ENCODE measurements at places on chromosomes 16 and 17.
A peak's percentile ranks its signal among the peaks of the same experiment; 100 is the strongest.

DNA sequence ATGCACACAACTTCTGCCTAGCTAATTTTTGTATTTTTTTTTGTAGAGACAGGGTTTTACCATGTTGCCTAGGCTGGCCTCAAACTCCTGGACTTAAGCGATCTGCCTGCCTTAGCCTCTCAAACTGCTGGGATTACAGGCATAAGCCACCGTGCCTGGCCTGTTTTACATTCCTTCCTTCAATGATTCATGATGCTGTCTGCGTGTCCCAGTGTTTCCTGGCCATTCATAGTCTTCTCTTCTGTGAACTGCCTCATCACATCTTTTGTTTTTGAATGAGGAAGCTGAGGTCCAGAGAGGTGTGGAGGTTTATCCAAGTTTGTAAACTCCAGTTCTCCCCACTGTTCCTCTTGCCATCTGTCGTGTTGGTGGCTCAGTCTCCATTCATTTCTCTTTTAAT, 64.5 kb upstream of the MED9 start:
- DNase-seq = no peak

GRCh38 chr17:70288540-70289290, 119.4 kb downstream of the KCNJ2 start:
- no peak for DNase-seq

- no peak for DNase-seq
Measured at GRCh38 chr17:44749076-44749979, 9.5 kb upstream of the ADAM11 start.

GRCh38 chr16:81838794-81839193, 59.7 kb downstream of the PLCG2 start:
- no peak for DNase-seq

DNA sequence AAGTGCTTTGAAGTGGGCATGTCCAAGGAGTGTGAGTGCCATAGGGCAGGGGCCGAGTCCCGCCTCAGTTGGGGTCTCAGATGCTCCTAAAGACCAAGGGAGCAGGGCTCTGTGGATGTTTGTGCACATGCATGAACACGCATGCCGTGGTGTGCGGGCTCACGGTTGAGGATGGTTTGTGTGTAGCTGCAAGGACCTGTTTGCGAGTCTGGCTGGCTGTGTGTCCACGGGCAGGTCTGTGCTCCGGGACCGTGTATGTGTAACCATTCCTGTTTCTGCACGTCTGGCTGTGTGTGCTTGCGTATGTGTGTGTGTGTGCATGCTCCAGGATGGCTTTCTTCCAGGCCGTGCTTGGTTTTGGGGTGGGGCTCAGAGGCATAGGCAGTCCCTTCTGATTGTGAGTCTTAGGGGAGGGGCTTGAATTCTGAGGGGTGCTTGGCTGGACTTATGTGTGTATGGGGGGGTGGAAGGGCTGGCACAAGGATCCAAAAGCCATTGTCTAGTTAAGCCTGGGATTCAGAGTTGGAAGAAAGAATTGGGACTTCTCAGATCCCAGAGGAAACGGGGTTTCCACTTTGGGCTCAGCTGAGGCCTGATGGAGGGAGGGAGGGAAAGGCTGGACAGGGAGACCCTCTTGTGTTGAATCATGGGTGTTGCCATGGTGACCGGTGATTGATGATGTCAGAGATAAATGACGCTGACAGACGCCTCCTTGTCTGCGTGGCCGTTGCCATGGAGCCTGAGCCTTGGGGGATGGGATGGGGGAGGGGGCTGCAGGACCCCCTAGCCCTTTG, 14.4 kb downstream of the GJD3 start:
- no peak for DNase-seq

DNA sequence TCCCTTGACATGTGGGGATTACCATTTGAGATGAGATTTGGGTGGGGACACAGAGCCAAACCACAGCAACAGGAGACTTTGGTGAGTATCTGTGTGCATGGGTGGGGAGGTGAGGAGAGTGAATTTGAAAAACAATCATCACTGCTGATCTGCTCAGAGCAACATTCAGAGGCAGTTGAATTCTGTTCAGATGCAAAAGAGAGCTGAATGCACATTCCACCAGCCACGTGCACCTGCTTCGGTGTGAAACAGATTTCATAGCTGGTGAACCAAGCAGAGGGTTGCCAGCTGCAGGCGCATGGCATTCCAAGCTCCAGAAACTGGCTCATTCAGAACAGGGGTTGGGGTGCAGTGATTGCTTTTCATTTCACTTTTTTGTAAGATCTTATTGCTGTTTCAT, 233.1 kb upstream of the FOXF1 start:
- no peak for DNase-seq

DNA sequence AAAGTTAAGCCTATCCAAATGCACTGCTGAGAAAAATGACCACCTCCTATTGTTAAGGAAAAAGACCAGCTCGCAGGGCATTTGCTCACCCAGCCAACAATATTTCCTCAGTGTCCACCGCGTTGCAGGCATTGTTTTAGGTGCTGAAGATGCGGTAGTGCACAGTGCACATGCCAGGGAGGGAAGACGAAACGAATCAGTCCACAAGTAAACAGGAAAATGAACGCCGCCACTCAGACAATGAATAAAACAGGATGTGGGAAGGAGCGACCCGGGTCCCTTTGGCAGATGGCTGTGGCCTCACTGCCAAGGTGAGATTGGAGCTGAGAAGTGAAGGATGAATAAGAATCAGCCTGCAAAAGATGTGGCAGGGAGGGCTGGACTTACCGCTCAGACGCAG, 249.2 kb downstream of the FOXL1 start:
- DNase-seq = no peak

DNA sequence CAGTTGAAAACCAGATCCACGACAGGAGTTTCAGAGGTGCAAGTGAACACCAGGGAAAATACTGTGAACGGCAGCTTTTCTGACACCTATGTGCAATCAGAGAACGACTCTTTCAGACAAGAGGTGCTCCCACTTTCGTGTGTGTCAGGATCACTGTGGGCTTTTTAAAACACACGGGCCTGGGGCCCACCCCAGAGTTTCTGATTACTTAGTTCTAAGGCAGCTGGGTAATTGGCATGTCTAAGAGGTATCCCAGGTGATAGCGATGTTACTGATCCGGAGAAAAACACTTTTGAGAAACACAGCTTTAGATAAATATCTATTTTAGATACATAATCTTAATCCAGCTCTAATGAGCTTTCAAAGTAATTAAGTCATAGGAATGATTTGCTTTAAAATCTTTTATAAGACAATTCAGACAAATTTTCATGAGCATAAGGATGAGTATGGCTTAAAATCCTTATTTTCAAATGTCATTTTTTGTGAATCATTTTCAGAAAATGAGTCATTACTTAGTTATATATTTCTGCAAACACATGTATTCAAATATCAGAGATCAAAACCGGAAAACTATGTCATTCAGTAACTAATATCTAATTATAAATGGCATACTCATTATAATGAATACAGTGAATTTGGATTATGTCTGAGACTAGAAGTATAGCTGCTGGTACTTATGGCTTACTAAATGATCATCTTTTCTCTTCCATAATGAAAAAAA, 217.9 kb upstream of the PSMD7 start:
- no peak for DNase-seq

GRCh38 chr16:28089992-28090365, 26.5 kb upstream of the GSG1L start:
- no peak for DNase-seq

GRCh38 chr17:38673707-38674013, 1.1 kb downstream of the EPOP start:
- DNase-seq = no peak

DNA sequence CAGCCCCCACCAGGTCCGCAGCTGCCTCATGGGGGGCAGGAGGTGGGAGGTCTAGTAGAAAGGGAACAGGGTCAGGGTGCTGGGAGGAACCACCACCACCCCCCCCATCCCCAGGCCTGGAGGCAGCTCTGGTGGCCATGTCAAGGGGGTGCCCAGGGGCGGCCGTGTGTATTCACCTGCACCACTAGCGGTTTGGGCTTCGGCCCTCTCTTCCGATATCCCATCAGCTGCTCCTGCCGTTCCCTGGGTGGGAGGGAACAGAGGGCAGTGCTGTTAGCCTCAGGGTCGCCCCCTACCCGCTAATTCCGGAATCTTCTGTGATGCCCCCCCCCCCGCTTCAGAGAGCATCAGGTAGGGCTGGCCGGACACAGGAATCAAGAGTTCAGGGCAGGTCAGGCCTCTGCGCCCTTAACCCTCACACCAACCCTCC, 3.8 kb downstream of the CBX4 start:
- DNase-seq = no peak

GRCh38 chr17:81966343-81967243, 5.6 kb upstream of the NOTUM start:
- DNase-seq = no peak

- DNase-seq = no peak
Measured at GRCh38 chr16:4093495-4094126, 22.6 kb downstream of the ADCY9 start.

GRCh38 chr16:10750793-10751192, 7.2 kb downstream of the NUBP1 start:
- no peak for DNase-seq

DNA sequence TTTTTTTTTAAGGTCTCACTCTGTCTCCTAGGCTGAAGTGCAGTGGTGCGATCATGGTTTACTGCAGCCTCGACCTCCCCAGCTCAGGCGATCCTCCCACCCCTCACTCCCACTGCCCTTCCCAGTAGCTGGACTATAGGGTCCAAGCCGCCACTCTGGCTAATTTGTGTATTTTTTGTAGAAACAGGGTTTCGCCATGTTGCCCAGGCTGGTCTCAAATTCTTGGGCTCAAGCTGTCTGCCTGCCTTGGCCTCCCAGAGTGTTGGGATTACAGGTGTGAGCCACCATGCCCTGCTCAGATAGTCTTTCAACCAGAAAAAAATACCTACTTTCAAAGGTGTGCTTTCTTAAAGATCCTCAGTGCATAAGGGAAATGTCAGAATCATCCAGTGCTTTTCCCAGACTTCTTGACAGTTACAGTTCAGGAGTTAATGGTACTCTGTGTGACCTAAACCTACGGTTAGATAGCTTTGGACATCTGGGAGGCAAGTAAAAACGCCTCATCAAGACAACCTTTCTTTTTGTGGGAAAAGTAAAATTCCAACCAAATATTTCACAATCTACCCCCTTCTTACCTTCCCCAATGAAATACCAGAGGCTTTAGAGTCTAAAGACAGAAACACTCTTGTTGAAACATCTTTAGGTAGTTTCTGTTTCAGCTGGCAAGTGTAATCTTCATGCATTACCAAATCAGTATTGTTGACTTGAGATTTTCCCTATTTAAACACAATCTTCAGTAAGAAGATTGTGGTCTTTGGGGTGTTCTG, 6.8 kb downstream of the RSPRY1 start:
- no peak for DNase-seq

- no peak for DNase-seq
Measured at GRCh38 chr16:20002936-20003335, 70.8 kb downstream of the GPR139 start.

GRCh38 chr17:49932138-49932723, 36.8 kb upstream of the DLX4 start:
- no peak for DNase-seq

DNA sequence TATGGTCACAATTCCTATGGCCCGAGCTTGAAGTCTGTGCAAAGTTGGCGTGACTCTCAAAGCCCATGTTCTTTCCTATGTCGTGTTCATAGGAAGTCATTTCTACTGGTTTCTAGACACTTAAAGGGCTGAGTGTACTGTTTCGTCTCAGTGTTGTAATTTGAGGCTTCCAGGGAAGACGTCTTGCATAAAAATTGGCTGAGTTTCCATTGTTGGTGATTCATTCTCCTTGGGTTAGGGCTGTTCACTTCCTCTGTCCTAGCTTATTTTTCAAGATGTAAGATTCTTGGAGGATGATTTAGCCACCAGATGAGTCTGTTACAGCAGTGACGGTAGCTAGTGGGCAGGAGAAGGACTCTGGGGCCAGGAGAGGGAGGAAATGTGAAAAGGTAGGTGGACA, 43.1 kb downstream of the PIK3R5 start:
- no peak for DNase-seq

DNA sequence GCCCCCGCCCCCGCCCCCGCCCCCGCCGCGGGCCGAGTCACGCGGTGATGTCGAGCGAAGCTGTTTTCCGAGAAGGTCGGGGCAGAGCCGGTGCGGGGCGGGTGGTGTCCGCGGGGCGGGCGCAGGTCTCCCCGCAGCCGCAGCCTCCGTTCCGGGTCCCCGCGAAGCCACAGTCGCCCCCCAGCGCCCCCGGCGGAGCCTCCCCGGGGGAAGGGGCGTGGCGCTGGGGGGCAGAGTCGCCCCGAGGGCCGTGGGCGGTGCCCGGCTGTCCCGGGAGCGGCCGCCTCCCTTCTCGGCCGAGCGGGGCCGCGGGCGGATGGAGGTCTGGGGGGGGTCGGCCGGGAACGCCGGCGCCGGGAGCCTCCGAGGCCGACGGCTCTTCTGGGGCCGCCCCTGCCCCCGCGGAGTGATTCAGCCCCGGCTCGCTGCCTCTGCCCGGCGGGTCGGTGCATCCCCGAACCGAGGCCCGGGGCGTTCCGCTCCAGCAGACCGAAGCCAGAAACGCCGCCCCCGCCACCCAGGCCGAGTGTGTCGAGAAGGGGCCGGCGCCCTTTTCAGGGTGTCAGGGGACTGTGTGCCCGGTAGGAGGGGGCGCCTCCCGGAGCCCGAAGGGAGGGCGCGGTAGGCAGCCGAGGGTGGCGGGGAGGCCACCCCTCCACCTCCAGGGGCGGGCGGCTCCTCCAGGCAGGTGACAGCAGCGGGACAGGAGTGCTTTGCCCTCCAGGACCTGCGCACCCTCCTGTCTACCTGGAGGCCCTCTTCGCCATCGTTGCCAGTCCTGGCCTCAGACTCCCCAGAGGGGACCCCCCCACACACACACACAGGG, 1.7 kb downstream of the METRNL start:
- peak; percentile 47 for DNase-seq

- DNase-seq = no peak
Measured at GRCh38 chr17:69723741-69724140, 309.2 kb downstream of the MAP2K6 start.

GRCh38 chr16:85481738-85482137, 131.4 kb upstream of the GSE1 start:
- no peak for DNase-seq

DNA sequence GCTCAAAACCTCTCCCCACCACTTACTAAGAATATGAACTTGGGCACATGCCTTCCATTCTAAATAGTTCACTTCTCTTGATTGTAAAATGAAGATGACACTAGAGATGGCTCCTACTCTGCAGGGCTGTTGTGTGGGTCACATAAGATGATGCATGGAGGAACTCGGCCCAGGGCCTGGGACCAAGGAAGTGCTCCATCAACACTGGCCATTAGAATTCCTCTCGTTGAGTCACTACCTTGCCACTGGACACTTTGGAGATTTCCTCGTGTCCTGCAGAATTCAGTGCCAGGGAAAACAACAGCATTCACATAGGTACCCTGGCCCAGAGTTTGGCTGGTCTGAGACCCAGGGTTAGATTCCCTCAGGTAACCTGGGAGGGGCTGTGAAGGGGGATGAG, 18.6 kb downstream of the HNF1B start:
- no peak for DNase-seq

GRCh38 chr17:68775318-68775717, 174.2 kb upstream of the FAM20A start:
- DNase-seq = no peak

DNA sequence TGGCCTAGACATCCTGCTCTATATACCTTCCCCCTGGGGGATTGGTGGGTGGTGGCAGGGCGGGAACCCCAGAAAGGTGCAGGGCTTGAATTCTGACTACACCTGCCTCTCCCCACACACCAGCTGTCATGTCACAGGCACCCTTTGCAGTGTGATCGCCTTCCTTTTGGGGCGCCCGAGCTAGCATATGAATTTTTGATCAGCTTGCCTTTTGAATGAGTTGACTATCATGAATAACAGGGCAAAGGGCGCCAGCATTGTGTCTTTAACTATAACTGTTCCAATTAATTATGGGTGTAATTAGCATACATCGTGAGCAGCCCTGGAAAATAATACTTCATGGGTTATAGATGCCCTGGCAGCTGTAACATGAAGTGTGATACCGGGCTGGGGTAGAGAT, 72.7 kb downstream of the CYLD start:
- DNase-seq = no peak
